ENCODE measurements at places on chromosomes 12 and 14.

DNA sequence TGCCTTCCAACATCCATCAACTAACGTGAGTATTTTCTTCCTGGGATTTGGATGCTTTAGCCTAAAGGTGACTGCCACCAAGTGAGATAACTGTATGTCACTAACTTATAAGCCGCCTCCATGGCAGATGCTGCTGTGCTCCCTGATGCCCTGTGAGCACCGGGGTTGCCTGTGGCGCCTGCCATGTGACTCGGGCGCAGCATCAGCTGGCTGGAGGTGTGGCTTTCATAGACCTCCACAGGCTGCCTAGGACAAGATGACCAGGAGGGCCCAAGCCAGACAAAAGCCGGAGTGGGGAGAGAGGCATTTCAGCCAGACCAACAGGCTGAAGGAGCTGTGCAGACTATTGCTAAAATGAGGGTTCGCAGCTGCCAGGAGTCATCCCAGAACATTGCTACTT, 55.7 kb downstream of the ANAPC7 start:
- DNase-seq, result no peak

DNA sequence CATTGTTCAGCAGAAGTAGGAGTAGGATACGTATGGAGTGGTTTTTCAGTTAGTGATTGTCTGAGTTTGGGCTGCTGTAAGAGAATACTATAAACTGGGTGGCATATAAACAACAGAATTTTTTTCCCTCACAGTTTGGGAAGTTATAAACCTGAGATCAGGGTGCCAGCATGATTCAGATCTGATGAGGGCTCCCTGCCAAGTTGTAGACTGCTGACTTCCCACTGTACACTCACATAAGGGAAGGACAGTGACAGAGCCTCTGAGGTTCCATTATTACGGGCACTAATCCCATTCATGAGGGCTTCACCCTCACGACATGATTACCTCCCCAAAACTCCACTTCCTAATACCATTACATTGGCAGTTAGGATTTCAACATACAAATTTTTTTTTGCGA, 50.7 kb downstream of the ACSM4 start:
- DNase-seq, result no peak

- no peak for DNase-seq
These were observed 12.5 kb downstream of the SYT10 start for GRCh38 chr12:33427071-33427470.

DNA sequence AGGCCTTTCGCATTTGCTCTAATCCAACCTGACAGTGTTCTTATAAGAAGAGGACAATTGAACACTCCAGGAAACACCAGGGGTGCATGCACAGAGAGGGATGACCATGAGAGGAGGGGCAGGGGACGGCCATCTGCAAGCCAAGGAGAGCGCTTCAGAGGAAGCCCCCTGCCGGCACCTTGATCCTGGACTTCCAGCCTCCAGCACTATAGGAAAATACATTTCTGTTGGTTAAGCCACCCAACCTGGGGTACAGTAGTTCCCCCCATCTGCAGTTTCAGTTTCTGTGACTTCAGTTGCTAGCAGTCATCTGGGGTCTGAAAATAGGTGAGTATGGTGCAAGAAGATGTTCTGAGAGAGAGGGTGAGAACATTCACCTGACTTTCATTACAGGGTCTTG, 64.7 kb downstream of the CLMN start:
- DNase-seq, result no peak

DNA sequence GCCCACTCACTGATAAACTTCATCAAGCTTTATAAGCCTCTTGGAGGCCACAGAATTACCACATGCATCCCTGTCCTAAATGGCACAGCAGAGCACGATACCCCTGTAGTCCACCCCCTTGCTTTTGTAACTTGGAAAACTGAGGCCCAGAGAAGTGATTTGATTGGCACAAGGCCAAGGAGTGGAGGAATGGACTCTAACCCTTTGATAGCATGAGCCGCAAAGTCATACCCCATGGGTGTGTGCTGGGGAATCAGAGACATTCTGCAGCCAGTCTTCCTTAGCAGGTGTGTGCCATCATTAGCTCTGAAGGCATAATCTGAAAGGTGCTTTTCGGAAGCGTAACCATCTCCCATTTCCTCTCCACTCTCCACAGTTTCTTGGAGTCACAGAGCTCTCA, 28.5 kb upstream of the PWP1 start:
- no peak for DNase-seq

DNA sequence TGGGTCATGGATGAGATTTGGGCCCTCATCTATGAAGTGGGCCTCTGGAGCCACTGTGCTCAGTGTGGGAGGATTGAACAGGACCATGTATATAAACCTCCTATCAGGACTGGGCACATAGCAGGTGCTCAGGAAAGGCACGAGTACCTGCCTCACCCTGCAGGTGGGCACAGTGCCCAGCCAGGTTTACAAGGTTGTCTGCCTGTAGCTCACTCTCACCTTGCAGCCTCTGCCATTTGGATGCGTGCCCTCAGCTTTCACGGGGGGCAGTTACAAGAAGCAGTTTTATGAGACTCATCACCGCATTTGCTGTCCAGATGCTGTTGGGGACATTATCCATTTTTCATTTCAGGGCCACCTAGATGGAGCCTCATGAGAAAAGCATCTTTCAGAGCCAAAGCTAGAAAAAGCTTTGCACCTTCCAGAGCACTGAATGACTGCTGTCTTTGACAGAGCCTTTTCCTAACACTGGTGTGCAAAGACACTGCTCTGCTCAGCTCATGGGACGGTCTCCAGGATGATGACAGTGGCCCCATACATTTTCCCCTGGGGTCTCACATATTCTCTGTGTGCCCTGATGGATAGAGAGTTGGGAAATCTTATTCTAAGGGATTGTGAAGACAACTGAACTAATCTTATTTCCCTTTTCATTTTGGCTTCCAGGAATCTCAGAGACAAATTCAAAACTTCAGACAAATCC, 327.5 kb upstream of the RTL1 start:
- DNase-seq, result no peak

DNA sequence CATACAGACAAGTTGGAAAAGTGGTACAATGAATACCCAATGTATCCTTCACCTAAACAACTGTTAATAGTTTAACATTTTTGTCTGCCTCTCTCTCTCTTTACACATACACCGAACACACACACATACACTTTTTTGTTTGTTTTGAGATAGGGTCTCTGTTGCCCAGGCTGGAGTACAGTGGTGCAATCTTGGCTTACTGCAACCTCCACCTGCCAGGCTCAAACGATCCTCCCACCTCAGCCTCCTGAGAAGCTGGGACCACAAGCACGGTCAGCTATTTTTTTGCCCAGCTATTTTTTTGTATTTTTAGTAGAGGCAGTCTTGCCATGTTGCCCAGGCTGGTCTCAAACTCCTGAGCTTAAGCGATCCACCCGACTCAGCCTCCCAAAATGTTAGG, 16.8 kb downstream of the ZCCHC8 start:
- no peak for DNase-seq

- DNase-seq, result no peak
These were observed 18.8 kb downstream of the ACVRL1 start for GRCh38 chr12:51926064-51926632.

GRCh38 chr12:128012110-128012509, 254.9 kb upstream of the TMEM132C start:
- DNase-seq, result no peak

GRCh38 chr14:94237046-94237445, 56.0 kb downstream of the SERPINA10 start:
- no peak for DNase-seq

DNA sequence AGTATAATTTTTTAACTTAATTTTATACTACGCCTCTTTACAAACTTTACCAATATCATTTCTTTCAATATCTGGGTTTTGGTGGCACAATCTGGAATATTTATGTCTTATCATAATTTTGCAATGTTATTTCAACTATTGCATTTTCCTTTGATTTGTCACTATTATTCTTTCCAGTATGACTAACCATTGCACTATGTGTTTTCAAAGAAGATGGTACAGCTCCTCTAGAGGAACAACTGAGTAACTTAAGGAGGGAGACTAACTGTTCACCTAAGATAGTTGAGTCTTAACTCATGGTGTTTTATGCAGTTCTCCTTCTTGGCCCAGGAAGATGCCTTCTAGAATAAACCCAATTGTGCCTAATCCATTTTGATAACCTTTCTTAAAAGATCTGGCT, 60.5 kb upstream of the KIF21A start:
- no peak for DNase-seq

- DNase-seq, result no peak
These were observed 6.4 kb upstream of the RABGGTA start for GRCh38 chr14:24277606-24278321.

DNA sequence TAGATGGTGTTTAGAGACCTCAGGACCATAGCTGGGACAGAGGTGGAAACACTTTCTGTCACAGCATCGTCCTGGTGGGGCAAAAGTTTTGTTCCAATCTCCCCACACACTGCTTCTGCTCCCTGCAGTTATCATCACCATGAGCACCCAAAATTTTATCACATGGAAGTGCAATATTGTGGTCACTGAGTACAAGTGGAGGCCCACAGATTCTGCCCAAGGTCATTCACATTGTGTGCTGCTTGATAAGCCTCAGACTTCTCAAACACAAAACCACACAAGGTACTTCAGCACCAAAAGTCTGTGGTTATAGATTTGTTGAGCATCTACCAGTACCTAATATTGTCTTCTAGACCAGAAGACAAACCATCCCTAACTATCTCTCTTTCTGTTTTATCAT, 554 bp upstream of the KRT77 start:
- DNase-seq, result no peak

DNA sequence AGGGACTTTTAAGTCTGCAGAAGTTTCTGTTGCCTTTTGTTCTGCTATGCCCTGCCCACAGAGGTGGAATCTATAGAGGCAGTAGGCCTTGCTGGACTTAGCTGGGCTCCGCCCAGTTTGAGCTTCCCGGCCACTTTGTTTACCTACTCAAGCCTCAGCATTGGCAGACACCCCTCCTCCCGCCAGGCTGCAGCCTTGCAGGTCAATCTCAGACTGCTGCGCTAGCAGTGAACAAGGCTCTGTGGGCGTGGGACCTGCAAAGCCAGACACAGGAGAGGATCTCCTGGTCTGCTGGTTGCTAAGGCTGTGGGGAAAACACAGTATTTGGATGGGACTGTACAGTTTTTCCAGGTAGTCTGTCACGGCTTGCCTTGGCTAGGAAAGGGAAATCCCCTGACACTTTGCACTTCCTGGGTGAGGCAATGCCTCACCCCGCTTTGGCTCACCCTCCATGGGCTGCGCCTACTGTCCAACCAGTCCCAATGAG, 43.7 kb downstream of the CCDC59 start:
- DNase-seq, result no peak

- DNase-seq, result peak; percentile 98
These were observed 9.2 kb downstream of the HOXC8 start for GRCh38 chr12:54017878-54018467.

DNA sequence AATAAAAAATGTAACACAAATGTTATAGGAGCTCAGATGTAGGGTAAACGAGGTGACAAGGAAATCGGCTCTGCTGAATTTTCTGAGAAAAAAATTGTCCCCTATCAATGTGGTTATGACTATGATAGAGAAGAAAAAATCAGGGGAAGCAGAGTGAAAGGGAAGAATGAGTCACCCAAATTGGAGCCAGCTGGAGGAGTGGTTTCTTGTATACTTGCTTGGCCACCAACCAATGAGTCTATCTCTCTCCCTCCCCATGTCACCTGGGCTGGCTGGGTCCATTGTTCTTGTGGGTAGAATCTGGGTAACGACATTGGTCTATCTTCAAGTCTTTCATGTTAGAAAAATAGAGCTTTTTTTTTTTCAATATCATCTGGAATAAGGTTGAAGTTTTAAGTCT, 196.6 kb upstream of the FLRT2 start:
- DNase-seq, result no peak

DNA sequence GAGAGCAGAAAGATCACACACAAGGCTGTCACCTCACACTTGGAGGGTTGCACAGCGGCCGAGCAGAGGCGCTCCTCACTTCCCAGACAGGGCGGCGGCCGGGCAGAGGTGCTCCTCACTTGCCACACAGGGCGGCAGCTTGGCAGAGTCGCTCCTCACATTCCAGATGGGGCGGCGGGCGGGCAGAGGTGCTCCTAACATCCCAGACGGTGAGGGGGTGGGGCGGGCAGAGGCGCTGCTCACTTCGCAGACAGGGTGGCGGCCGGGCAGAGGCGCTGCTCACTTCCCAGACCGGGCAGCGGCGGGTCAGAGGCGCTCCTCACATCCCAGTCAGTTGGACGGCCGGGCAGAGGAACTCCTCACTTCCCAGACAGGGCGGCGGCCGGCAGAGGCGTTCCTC, 9.1 kb downstream of the TMBIM4 start:
- no peak for DNase-seq

- DNase-seq, result no peak
These were observed 23.4 kb upstream of the BMP4 start for GRCh38 chr14:53979747-53980642.

DNA sequence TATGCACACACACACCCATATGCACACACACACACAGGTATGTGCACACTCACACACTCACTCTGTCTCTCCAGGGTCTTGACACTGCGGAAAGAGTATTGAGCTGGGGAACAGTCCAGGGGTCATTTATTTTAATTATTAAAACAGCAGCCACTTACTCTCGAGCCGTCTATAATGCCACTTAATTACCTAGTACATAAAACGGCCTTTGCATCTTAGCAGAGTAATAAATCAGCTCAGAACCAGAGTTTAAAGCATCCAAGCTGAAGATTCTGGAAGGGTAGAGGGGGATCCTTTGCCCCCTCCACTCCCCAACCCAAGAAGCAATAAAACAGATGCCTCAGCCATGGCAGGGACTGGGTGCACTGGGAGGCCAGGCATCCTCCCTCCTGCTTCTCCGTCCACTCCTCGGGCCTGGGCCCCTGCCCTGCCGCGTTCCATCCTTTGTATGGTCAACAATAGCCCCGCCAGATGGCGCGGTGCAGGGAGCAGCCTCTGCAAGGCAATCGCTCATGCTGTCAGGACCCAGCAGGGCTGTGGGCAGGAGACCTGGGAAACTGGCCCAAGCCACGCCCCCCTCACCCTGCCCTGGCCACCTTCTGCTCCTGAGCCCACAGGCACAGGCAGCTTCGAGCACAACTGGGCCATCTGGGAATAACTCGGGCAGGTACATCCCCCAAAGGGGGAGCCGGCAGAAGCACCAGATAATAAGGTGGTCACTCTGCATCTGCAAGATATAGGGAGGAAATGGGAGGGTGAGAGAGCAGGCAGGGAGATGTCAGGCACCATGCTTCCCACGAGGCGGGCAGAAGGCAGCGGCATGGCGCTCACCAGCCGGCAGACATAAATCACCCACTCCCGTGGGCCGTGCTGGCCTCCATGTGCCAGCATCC, 40.9 kb downstream of the CCDC85C start:
- DNase-seq, result no peak

DNA sequence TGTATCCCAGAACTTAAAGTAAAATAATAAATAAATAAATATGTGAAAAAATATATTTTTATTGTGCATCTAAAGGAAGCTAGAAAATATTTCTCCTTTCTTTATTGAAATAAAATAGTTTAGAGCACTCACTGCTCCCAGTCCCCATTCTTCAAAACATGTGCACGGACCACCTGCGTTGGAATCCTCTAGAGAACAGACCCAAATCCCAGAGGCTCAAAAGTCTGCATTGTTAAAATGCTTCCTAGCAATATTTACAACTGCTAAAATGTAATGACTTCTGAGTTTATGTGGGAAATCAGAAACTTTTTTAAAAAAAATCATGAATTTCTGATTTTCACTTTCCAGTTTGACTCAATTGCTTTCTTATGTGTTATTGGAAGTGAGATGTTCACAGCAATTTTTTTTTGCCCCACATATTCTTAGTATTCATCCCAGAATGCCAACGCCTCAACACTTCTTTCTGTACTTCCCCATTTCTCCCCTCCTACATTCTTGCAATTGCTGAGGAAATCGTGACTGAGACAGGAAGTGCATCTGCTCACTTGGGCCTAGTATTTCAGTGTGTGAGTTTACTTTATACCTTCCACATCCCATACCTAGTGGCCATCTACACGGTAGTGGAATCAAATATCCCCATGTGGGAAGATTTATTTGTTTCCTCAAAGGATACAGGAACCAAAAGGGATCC, 116.0 kb upstream of the FLRT2 start:
- DNase-seq, result no peak

Data from HuH-7.5 (cell line).